K562 (cell line): ENCODE measurements at places on chromosomes 5 and 9. TPM values are rescaled to one million over a fixed set of nuclear protein-coding genes. Genes with fewer than 3 reads are reported as not detected.

The TAF1L gene
- total RNA-seq: 0.02 TPM in 2 replicates

The GPR151 gene
- total RNA-seq: not detected in 2 replicates

The BARHL1 gene
- total RNA-seq: not detected in 2 replicates

The TNFSF15 gene
- not detected in 2 replicates for total RNA-seq

The KCNV2 gene
- not detected in 2 replicates for total RNA-seq

The CARTPT gene
- not detected in 2 replicates for total RNA-seq

- no peak for DNase-seq
Measured at GRCh38 chr5:145554399-145554798, 280.7 kb downstream of the PRELID2 start.

GRCh38 chr9:37908698-37909186 is 4.8 kb upstream of the SLC25A51 start:
- DNase-seq: no peak

- no peak for DNase-seq
Measured at GRCh38 chr5:139079991-139080610, 118.1 kb downstream of the SIL1 start.

GRCh38 chr9:81575956-81576355 is 113.4 kb downstream of the TLE1 start:
- DNase-seq: no peak
